CD4-positive, alpha-beta T cell treated with Interleukin-17A for 4 hours (primary cell): ENCODE measurements at places on chromosomes 16 and 17.
A peak's percentile ranks its signal among the peaks of the same experiment; 100 is the strongest.

DNA sequence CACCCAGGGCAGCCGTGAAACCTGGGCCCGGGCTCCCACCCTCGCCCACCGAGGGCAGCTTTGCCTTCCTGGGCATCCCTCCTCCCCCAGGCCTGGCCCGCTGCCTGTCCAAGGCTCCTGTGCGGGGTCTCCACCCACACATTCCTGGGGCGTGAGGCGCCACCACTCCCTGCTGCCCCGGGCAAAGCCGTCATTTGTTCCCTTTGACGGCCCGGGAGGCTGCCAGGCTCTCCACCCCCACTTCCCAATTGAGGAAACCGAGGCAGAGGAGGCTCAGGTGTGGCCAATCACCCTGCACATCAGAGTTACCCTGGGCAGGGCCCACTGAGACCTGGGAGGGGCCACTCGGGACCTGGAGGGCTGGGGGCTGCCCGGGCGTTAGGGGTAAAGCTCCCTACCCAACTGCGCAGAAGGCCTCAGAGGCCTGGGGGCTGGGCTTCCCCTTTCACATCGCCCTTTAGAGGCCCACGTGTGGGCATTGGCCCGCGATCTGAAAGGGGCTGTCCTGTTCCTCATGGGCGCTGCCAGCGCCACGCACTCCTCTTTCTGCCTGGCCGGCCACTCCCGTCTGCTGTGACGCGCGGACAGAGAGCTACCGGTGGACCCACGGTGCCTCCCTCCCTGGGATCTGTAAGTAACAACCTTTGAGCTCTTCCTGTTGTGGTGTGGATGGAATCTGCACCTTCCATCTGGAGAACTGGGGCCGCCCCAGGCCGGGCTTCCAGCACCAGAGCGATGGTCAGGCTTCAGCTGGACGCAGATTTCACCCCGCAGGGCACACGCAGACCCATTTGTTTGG is at the start of gene MSLN:
Gene MSLN (plus strand): TSS at position 190 of the 799 bp plus-strand sequence. CDS start 1,947 bp downstream, outside the sequence.
- no peak for DNase-seq

DNA sequence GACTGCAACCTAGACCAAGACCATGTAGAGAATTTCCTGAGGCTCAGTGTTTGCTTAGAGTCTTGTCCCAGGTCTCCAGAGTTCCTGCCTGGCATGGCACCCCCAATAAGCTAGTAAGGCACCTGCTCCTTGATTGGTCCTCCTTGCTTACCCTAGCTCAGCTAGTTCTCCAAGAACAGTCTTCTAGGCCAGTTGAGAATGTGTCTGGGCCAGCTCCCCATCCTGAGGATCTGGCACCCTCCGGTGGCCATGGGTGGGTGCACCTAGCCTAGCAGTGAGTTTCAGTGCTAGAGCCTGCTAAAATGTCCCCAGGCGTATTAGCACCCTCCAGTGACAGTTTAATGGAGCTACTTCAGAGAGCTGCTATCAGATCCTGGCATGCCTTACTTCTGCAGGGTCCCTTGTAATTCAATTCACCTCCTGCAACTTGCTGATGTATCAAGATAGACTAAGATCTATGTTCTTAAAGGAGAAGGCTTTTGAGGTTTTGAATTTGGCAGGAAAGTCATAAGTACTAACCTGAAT is 44.4 kb upstream of the MED13 start:
- peak; percentile 35 for DNase-seq

DNA sequence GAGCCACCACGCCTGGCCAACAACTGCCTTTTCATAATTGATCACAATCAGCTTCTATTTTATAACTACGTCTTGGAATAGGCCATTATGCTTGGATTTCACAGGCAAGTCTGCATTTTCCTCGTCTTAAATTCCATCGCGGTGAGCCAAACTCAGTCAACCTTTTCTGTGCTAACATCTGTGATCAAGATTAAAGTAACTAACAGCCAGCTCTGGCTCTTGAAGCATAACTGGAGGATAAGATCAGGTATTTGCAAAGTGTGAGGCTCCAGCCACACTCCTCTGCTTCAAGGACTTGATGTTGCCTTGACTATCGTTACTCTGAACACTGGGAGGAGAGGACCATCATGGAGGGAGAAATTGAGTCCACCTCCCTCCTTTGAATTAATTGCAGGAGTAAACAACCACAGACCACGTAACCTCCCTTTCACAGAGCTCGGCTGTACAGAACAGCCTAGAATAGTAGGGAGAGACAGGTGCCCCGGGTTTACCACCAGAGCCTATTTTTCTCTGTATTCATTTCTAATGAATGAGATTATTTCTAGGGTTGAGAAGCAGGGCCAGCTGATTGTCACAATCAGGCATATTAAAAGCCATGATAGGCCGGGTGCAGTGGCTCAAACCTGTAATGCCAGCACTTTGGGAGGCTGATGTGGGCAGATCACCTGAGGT is 143.0 kb downstream of the XYLT1 start:
- DNase-seq: no peak

DNA sequence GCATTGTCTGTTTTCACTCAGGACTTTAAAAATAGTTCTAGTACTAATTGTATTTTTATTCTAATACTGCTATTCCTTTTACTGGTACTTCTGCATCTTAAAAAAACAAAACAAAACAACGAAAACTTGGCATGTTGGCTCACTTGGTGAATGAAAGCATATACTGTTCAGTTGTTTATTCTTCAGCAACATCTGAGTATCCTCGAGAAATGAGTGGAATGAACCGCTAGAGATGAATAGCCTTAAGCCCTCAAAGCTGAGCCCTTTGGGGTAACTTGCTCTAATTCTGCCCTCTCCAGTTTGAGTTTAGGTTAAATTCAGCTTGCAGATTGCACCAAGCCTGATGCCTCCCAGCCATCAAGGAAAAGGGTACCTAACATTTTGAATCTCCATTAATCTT is 126.5 kb downstream of the WWOX start:
- no peak for DNase-seq

DNA sequence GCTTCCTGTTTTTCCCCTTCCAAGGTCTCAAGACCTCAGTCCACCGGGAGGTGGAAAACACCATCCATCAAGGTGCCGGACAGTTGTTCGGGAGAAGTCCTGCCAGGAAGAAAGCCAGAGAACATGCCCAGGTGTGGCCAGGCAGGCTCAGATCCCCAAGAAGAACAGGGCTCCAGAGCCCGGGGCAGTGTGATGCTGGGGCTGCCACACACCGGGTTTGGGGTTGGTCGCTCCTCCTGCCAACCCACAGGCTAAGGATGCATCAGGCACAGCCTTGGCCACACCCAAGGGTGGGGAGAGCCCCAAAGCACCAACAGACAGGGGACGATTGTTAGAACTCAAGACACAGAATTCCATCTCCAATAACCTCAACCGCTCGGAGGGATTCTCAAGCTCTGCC is 19.7 kb downstream of the ZFHX3 start:
- DNase-seq: no peak

DNA sequence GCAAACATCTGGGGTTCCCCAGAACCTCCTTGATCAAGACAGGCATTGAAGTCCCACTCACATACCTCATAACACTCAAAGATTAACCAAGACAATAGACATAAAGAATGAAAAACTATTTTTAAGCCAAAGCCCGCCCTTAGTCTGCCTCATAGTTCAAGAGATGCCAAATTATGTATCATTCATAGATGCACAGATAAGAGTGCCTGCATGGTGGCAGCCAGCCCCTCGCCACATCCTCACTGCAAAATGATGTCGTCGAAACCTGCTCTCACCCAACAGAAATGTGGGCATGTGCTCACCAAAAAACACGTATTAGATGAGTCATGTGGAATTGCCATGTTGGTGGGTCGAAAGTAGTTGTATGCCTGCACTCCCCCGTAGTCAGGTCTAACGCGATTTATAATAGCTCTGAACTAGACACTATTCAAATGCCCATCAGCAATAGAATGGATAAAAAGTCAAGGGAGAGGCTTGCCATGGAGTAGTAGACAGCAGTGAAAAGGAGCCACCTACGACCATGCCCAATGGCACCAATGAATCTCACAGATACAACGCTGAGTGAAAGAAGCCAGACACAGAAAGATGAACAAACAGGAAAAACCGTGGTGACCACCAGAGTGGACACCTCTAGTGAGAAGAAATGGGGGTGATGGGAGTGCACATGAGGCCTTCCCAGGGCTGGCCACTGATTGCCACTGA is 64.8 kb downstream of the C16orf95 start:
- DNase-seq: no peak

- DNase-seq: no peak
Measured at GRCh38 chr17:50268743-50269275, 5.5 kb upstream of the TMEM92 start.

- DNase-seq: no peak
Measured at GRCh38 chr17:74775409-74776043, 619 bp downstream of the NAT9 start.

GRCh38 chr17:17343160-17343735 is 40.1 kb downstream of the NT5M start:
- no peak for DNase-seq

GRCh38 chr17:58253082-58253481 is 14.7 kb downstream of the LPO start:
- no peak for DNase-seq

- DNase-seq: no peak
Measured at GRCh38 chr17:43439041-43439440, 40.2 kb downstream of the ARL4D start.

DNA sequence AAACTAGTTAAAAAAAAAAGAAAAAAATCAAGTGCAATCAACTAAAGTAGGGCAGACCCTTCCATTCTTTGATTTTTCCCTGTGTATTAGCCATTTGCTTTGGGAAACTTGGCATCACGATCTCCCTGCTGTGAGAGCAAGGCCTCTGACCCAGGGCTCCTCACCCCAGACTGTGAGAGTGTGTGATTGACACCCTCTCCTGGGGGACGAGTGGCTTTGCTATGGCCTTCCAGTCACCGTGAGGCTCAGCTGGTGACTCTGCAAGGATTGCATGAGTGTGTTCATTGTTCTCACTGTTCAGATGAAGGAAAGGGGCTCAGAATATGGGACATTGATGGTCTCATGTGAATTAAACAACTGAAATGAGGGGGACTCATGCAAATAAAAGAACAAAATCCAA is 69.0 kb upstream of the BCAR1 start:
- DNase-seq: no peak

GRCh38 chr16:28058839-28059589 is 4.5 kb downstream of the GSG1L start:
- no peak for DNase-seq

DNA sequence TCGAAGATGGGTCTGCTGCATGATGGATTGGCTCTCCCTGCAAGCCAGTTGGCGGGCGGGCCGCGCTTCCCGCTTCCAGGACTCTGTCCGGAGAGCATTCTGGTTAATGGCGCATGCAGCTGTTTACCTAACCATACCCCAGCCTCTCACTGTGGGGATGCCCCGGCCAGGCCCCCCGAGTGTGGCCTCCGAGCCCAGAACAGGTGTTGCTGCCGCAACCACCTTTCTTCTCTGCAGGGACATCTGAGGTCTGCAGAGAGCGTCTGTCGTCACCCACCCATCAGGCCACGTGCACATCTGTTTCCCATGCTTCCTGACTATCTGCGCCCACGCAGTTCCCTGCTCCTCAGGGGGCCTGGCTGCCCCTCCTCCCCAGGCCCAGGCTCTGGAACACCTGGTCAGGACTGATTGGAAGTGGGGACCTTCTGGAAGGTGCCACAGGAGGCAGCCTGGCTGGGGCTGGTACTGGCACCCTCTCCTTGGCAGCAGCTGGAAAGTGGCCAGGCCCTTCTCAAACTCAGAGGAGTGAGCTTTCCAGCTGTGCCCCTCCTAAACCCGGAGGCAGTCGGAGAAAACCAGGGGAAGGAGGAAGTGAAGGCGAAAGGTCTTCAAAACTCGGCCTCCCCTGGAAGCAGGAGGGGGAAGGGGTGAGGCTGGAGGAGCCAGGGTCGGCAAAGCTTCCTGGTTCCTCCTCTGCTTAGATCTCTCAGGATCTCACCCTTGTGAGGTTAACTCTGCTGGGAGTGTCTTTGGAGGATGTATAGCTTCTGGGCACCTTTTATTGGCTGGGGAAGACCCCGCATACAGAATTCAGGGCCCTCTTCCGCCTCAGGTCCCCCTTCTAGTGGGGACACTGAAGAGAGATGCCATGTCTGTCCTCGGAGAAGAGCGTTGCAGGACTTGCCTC is 64.5 kb upstream of the CIBAR2 start:
- no peak for DNase-seq

DNA sequence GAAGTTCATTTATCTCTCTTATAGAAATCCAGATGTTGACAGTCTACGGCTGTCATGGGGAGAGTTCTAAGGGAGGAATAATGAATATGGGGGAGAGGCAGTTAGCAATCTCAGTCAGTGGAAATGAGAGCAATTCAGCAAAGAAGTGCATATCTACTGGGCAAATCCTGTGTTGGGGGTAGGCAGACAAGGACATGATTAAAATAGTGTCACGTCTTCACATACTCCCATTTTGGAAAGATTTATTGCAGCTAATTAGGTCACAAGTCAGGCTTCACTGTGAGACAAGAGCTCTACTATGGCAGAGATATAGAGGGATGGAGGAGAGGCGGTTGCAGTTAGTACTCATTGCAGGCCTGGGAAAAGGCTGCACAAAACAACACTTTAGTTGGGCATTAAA is 29.8 kb downstream of the LRRC36 start:
- DNase-seq: no peak

GRCh38 chr16:73124097-73124652 is 76.2 kb upstream of the ZFHX3 start:
- no peak for DNase-seq

DNA sequence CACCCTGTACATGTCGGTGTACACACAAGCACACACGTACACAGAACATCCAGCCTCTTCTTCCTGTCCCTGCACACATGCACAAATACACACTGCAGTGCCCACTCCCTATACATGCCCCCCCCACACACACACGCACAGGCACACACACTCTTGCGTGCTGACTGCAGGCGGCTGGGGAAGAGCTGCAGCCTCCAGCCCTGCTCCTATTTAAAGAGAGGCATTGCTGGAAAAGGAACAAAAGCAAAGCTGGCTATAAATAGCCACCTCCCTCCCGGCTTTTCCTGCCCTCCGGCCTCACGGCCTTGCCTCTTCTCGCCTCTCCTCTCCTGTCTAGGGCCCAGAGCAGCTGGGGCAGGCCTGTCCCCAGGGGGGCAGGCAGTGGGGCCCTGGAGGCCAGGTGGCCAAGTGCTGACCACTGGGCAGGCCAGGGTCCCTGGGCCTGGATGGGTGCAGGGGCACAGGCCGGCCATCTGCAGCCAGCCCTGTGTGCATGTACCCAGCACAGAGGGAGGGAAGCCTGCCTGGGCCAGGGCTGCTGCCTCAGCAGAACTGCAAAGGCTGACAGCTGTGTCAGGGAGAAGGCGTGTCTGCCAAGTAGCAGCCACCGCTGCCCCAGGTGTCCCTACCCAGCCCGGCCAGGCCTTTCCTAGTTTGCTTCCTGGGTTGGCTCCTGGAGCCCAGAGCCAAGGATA is 25.4 kb downstream of the RTN4RL1 start:
- no peak for DNase-seq

DNA sequence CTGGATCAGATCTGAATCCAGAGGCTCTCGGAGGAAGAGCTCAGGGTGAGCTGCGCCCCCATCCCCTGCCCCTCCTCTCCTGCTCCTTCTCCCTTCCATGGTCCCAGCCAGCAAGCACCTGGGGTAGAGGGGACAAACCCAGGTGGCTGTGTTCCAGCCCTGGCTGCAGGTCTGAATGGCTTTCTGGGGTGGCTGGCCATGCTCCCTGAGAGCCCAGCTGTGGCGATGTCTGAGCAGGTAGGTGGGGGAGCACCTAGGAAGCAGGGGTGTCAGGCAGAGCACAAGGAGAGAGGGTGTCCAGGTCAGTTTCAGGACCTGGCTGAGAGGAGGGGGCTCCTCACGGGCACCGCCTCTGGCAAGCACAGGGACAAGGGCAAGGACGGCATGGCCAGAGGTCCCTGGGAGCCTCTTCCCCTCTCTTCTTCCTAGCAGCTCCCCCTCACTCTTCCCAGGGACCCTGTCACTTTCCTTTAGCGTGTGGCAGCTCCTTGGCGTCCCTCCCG is 310.0 kb downstream of the SEC14L1 start:
- DNase-seq: no peak
